ENCODE measurements at places on chromosomes 5 and 9. TPM values are rescaled to one million over a fixed set of nuclear protein-coding genes. Genes with fewer than 3 reads are reported as not detected.

- peak overlapping the region; percentile 40 for H3K4me3 ChIP-seq
- peaks cover 97% of the 10 kb centered on the region for H3K27me3 ChIP-seq
- peak overlapping the region; percentile 43 for H3K27ac ChIP-seq
- peaks cover 8% of the 10 kb centered on the region for H3K4me1 ChIP-seq
- DNase-seq = no peak
- no peaks in the 10 kb centered on the region for H3K36me3 ChIP-seq
Measured at GRCh38 chr5:93585767-93586385, 2.9 kb downstream of the NR2F1 start.

- H3K27me3 ChIP-seq = no peaks in the 10 kb centered on the region
- H3K27ac ChIP-seq = no peak overlapping the region
- no peak for DNase-seq
- H3K4me3 ChIP-seq = no peak overlapping the region
- H3K36me3 ChIP-seq = no peaks in the 10 kb centered on the region
Measured at GRCh38 chr5:146894753-146895521, 16.4 kb upstream of the PPP2R2B start.

GRCh38 chr5:32076699-32077695, 97.1 kb downstream of the GOLPH3 start:
- H3K27me3 ChIP-seq = no peaks in the 10 kb centered on the region
- no peak overlapping the region for H3K27ac ChIP-seq
- H3K36me3 ChIP-seq = no peaks in the 10 kb centered on the region

DNA sequence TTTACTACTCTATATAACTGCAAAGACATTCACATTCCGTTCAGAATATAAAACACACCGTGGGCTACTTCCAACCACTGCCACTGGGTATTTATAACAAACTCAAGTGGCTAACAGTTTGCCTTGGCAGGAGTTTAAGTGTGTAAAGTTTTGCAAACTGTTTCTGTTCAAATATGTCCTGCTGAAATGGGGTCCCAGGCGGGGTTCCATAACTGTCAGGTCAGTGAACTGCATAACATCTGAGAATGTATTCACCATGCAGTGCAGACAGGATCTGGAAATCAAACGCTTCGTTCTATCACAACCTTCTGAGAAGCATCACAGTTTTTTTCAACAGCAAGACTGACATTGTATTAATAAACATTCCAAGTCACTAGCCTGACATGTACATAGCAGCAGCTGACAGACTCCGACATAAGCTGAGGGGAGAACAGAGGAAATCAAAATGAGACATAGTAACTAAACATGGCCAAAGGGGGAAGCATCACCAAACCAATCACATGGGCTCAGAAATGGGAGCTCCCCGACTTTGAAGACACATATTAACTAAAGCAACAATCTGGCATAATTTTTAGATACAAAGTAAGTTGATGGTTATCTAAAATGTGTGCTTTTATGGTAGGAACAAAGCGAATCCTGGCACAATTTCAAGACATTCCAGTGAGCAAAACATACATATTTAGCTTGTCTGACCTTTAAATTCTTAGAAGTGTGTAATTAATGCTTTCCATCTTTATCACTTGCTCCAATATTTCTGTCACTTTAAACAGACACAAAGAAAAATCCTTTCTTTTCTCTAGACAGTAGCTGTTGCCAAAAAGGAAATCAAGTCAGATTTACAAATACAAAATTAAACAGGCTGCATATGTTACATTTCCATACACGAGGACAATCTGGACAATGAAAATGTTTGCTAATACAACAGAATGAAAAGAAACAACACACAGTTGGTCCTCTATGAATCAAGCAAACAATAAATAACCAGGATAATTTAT, 156.8 kb downstream of the MAPKAP1 start:
- DNase-seq = no peak
- H3K4me3 ChIP-seq = no peak overlapping the region
- H3K4me1 ChIP-seq = peaks cover 38% of the 10 kb centered on the region
- H3K27me3 ChIP-seq = no peaks in the 10 kb centered on the region
- H3K27ac ChIP-seq = no peak overlapping the region
- peaks cover 7% of the 10 kb centered on the region for H3K36me3 ChIP-seq

DNA sequence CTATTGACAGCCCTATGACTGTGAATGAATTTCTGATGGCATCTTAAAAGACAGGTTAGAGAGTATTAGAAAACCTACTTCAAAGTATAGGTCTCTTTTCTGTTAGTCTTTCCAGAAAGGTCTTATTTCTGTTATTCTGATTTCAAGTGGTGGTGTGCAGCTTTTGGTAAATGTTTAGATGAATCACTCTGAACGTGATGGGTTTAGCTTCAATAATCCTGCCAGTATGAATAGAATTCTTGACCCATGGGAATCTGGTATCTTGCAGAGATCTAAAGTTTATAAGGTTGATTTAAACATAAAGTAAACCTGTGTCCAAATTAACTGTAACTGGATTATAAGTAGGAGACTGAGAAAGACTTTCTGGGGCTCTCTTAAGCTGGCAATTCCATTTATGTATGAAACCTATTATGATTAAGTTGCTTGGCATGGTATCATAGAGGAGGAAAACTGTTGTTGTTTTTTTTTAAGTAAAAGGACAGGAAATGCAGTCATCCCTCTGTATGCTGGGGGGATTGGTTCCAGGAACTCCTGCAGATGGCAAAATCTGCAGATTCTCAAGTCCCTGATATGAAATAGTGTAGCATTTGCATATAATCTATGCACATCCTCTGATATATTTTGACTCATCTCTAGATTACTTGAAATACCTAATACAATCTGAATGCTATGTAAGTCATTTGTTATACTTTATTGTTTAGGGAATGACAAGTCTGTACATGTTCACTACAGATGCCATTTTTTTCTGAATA, 77.0 kb upstream of the ADAMTS19 start:
- DNase-seq = no peak
- no peak overlapping the region for H3K27ac ChIP-seq
- no peaks in the 10 kb centered on the region for H3K36me3 ChIP-seq
- no peak overlapping the region for H3K4me3 ChIP-seq
- H3K4me1 ChIP-seq = no peaks in the 10 kb centered on the region
- H3K27me3 ChIP-seq = no peaks in the 10 kb centered on the region

GRCh38 chr9:83665580-83666200, 42.1 kb downstream of the UBQLN1 start:
- H3K36me3 ChIP-seq = peaks cover 43% of the 10 kb centered on the region
- no peaks in the 10 kb centered on the region for H3K27me3 ChIP-seq
- H3K27ac ChIP-seq = peak overlapping the region; percentile 64
- DNase-seq = no peak
- H3K4me3 ChIP-seq = no peak overlapping the region
- peaks cover 8% of the 10 kb centered on the region for H3K4me1 ChIP-seq

GRCh38 chr5:34750206-34750605, 88.8 kb upstream of the TTC23L start:
- no peaks in the 10 kb centered on the region for H3K4me1 ChIP-seq
- H3K27me3 ChIP-seq = no peaks in the 10 kb centered on the region
- no peak overlapping the region for H3K4me3 ChIP-seq
- no peak for DNase-seq
- no peaks in the 10 kb centered on the region for H3K36me3 ChIP-seq

The CTNND2 gene
- total RNA-seq = 39.6 TPM

The PCSK5 gene
- total RNA-seq = 5.3 TPM

The AJM1 gene
- 10.0 TPM for total RNA-seq

The PFN3 gene
- total RNA-seq = not detected

The PCDH1 gene
- 7.4 TPM for total RNA-seq

All from spleen (tissue), 13 donors.